ENCODE measurements at places on chromosomes 1 and 21.
A peak's percentile ranks its signal among the peaks of the same experiment; 100 is the strongest.

DNA sequence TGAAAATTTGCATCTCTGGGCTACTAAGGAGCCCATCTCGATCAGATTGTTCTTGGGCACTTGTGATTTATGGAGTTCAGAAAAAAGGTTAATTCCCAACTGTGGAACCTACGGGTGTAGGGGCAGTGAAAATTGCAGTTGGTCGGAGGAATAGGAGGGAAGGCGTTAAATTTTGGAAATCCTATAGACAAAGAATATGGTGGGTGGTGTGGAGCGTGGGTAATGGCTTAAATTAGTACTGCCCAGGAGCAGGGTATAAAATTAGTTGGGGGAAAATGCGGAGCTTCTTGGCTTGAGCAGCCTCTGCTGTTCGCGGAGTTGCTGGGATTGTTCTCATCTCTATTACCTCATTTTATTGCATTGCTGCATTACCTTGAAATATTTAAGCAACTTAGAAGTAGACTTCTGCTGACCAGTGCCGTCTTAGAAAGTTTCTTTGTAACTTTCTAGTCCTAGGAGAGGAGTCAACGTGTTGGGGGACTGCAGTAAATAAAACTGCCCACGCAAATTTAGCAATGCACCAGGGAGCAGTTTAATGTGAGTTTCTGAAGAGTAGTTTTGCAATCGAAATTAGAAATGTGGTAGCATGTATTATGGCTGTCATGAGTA is 514 bp downstream of the S1PR1 start:
- no peak for DNase-seq

DNA sequence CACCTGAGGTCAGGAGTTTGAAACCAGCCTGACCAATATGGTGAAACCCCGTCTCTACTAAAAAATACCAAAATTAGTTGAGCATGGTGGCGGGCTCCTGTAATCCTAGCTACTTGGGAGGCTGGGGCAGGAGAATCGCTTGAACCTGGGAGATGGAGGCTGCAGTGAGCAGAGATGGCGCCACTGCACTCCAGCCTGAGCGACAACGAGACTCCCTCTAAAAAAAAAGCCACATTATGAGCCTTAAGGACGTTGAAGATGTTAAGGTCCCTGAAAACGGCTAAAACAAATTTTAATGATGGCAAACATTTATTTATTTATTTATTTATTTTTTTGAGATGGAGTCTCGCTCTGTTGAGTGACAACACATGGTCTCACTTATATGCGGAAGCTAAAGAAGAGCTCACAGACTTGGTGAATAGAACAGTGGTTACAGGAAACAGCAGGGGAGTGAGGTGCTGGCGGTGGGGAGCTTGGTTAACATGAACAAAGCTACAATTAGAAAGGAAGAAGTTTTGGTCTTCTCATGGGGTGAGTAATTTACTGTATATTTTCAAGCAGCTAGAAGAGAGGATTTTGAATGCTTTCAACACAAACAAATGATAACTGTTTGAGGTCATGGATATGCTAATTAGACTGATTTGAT is 47.1 kb downstream of the TCP10L start:
- DNase-seq: peak; percentile 47

GRCh38 chr1:14952626-14953314 is 200.8 kb upstream of the TMEM51 start:
- no peak for DNase-seq

- no peak for DNase-seq
These were observed 6.9 kb upstream of the TRIM62 start for GRCh38 chr1:33188572-33189275.

- DNase-seq: no peak
These were observed 119.0 kb downstream of the COQ8A start for GRCh38 chr1:227059076-227059475.

- no peak for DNase-seq
These were observed 4.3 kb downstream of the TSPAN2 start for GRCh38 chr1:115084902-115085511.

GRCh38 chr1:192741095-192741494 is 67.7 kb upstream of the RGS2 start:
- no peak for DNase-seq

- DNase-seq: no peak
These were observed 59.4 kb downstream of the SYT6 start for GRCh38 chr1:114094363-114094634.

DNA sequence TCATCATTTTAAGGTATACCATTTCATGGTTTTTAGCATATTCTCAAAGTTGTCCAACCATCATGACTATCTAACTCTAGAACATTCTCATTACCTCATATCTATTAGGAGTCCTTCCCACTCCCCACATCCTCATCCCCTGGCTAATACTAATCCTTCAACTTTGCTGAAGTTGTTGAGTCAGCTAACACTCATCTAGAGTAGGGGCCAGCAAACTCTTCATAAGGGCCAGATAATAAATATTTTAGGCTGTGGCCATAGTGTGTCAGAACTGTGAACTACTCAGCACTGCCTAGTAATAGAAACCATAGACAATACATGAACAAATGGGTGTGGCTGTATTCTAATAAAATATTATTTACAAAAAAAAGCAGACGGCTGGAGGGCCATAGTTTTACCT is 43.0 kb downstream of the TOR3A start:
- DNase-seq: no peak

- DNase-seq: no peak
These were observed 22.7 kb downstream of the PRSS38 start for GRCh38 chr1:227838181-227838580.

DNA sequence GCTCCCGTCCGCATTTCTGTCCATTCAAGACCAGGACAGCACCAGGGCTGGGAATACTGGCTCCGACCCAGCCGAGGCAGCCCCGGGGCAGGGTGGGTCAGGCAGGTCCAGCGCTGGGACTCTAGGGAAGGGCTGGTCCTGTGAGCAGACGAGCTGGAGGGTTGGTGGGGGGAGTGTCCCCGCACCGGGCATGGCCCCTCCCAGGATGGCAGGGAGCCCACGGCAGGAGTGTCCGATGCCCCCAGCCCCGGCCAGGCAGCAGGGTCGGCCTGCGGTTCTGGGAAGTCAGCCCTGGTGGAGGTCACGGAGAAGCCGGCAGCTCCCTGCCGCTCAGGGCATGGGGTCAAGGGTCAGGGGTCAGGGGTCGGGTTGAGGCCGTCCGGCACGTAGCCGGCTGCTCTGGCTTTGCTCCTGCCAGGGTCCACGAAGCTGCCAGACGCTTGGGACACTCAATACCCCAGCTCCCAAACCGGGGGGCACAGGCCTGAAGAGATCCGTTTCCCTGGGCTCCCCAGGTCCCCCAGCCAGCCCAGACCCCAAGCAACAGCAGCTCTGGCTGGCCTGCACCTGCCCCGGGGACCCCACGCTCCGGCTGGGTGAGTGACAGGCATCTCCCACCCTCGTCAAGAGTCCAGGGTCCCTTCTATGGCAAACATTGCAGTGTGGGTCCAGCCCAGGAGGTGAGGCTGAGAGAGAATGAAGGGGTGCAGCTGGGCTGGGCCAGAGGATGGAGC is 6.7 kb downstream of the C1QTNF12 start:
- DNase-seq: no peak

GRCh38 chr1:217542837-217543236 is 88.1 kb downstream of the GPATCH2 start:
- no peak for DNase-seq

DNA sequence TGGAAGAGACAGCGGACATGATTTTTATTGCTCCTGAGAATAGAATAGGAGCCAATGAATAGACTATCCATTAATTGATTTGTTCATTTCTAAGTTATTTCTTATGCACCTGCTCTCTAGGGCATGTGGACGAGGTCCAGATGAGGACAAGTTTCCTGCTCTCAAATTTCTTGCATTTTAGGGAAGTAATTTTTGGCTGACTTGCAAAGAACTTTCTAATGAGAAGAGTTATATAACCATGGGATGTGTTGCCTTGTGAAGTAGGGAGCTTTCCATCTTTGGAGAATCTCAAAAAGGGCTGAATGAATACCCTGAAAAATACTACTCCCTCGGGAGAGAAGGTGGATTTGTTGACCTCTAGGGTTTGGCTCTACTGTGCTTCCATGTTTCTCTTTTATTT is 243.0 kb downstream of the KIF26B start:
- DNase-seq: no peak

DNA sequence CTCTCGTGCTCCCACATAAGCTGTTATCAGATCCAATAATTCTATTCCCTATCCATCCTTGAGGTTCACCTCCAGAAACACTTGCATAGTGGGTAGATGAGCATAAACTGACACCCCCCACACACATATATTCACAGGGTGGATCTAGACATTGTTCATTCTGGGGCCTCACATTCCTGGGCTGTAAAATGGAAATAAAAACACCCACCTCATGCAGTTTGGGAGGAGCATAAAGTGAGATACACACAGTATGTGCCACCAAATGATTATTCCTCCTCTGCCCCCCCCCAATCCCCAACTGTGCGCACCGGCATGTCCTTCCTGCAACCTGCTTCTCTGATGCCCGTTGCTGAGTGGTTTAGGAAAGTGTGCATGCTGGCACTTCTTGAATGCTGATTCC is 17.9 kb downstream of the PRDM15 start:
- DNase-seq: no peak

DNA sequence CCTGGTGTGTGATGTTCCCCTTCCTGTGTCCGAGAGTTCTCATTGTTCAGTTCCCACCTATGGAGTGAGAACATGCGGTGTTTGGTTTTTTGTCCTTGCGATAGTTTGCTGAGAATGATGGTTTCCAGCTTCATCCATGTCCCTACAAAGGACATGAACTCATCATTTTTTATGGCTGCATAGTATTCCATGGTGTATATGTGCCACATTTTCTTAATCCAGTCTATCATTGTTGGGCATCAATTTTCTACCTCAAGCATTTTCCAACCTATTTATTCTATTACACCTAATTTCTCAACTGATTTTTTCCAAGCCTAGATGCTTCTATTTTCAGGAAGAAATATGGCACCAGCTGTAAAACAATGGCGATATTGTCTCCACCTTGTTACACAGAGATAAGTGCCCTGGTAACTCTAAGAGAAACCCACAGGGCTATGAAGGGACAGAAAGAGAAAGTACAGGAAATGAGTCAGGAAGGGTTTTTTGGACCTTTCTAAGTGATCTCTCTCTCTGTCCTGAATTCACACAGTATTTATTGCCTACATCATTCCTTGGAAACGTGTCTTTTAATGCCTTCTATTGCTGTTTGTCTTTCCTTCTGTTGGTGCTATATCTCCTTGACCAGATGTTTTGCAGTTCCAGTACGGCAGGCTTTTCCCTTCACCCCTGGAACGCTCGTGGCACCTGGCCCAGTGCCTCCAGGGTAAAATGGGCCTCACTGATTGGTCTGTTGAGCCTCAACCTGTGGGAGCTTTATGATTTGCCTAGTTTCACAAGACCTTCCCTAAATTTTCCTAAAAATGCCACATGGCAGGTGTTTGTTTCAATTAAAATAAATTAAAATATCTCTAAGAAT is 14.6 kb upstream of the JAK1 start:
- no peak for DNase-seq

DNA sequence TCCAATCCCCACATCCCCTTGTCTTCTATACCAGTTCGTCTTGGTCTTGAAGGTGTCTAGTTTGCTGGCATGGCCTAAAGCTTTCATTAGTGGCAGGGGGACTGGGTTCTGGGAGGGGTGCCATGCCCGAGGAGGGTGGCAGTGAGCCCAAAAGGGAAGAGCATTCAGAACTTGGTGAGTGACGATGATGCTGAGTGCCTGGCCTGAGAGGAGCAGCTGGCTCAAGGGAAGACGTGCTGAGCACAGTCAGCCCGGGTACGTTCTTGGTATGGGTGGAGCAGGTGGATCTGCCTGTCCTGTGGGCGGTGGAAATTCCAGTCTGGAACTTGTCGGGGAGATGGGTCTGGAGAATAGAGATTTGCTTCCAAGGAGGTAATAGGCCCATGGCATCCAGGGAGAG is 4.6 kb downstream of the FDPS start:
- no peak for DNase-seq

DNA sequence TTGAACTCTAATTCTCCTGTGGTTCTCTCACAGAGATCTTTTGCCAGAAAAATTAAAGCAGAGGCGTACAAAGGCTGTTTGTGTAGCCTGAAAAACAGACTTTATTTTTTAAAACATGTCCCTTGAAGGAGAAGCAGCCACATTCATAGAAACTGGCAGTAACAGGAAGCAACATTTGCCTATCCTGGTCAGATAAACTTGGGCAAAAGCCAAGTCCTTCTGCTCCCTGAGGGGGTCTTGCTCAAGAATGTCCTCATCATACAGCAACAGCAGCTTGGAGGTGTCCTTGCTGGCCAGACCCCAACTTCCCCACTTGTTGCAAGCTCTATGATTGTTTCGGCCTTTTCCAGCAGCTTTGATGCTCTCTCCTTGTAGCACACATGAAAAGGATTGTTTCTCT is 36.3 kb downstream of the MSTO1 start:
- no peak for DNase-seq

DNA sequence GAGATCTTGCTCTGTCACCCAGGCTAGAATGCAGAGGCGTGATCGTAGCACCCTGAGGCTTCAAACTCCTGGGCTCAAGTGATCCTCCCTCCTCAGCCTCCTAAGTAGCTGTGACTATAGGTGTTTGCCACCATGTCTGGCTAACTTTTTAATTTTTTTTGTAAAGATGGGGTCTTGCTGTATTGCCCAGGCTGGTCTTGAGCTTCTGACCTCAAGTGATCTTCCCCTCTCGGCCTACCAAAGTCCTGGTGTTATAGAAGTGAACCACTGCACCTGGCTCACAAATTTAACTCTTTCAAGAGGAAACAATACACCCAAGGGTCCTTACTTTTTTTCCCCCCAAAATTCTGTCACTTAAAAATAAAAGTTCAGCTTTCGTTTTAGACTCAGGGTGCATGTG is 62.3 kb downstream of the GALNT2 start:
- no peak for DNase-seq
